ENCODE measurements at places on chromosomes 6 and 20. TPM values are rescaled to one million over a fixed set of nuclear protein-coding genes. Genes with fewer than 3 reads are reported as not detected.
A peak's percentile ranks its signal among the peaks of the same experiment; 100 is the strongest.

The HLA-B gene
- total RNA-seq, result 525 TPM

The MYH7B gene
- total RNA-seq, result 0.57 TPM

The C6orf163 gene
- total RNA-seq, result 2.7 TPM

The CARMIL1 gene
- 19.8 TPM for total RNA-seq

DNA sequence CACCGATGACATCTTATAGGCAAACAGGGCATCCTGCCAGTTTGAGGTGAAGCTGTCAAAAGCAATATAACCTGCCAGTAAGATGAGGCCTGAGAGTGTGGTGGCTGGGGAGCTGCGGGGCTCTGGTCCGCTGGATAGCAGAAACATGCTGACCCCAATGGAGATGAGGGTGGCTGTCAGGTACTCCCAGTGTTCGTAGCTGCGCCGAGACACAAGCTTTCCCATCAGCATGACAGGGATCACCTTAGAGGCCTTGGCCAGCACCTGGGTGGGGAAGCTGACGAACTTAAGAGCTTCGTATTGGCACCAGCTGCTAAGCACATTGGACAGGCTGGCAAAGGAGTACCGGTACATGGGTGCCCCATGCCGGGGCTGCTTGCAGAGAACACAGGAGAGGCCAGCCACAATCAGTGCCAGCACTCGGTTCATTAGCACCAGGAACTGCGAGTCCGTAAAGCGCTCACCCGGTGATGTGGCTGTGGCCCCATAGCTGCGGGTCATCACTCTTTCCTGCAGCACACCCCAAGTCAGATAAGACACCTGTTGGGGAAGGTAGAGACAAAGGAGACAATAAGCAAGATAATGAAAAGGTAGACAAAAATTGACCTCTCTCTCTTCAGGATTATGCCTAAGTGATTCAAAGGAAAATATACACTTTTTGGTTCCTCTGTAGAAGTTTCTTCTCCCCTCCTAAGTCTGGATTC lies 2.1 kb downstream of the SLC35B2 start:
- DNase-seq, result peak; percentile 77

- DNase-seq, result no peak
Measured at GRCh38 chr20:32327087-32327681, 30.9 kb upstream of the ASXL1 start.

GRCh38 chr6:140566781-140567277 lies 1192.4 kb upstream of the CITED2 start:
- no peak for DNase-seq

GRCh38 chr20:44829688-44830087 lies 19.3 kb upstream of the RIMS4 start:
- DNase-seq, result no peak

GRCh38 chr6:118284736-118285360 lies 263.2 kb upstream of the PLN start:
- DNase-seq, result no peak

GRCh38 chr6:166006900-166007301 lies 160.8 kb downstream of the TBXT start:
- DNase-seq, result no peak

DNA sequence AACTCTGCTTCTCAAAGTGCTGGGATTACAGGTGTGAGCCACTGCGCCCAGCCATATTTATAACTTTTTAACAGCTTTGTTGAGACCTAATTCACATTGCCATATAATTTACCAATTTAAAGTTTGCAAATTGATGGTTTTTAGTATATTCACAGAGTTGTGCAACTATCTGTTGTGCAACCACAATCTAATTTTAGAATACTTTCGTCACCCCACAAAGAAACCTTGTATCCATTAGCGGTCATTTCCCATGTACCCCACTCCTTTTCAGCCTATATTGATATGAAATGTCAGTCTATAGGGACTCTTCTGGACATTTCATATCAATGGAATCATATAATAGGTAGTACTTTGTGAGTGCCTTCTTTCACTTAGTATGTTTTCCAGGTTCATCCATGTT lies 55.8 kb downstream of the FOXO3 start:
- no peak for DNase-seq

DNA sequence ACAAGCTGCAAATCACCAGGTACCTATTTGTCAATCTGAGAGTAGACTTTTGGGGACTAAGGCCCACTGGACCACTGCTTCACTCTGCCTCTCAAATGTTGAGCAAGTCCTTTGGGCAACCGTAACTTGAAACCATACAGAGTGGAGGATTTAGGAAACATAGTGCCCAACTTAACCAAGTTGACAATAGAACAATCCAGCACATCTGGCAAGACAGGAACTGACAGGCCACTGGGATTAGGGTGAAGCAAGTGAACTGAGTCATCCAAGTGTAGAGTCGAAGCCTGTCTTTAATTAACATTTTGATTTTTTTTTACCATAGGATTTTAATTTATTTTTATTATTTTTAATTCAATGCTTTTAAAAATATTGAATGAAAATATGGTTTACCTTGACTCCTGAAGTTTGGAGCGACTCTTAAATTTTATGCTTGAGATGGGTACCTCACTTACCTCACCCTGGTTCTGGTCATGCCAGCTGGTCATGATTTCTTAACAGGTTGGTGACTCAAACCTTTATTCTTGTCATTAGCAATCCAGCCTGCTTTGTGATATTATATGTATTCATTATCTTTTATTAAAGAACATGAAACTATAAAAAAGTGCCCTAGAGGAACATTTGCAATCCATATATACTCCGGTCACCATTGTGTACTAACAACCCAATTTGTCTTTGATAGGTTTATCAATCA lies 312.1 kb upstream of the DEFB112 start:
- no peak for DNase-seq
